ENCODE measurements at places on chromosomes 5 and 9. TPM values are rescaled to one million over a fixed set of nuclear protein-coding genes. Genes with fewer than 3 reads are reported as not detected.

The HK3 gene
- 18.7 TPM for total RNA-seq

The HACD4 gene
- total RNA-seq, result 0.60 TPM

The PCDHGB5 gene
- 11.6 TPM for total RNA-seq

The ALDH7A1 gene
- total RNA-seq, result 45.4 TPM

The PCDHB15 gene
- total RNA-seq, result 5.8 TPM

The FGF1 gene
- total RNA-seq, result 61.8 TPM

The TMEM203 gene
- 41.7 TPM for total RNA-seq

The ADAMTS13 gene
- 3.9 TPM for total RNA-seq

GRCh38 chr5:147949711-147950573 is 43.6 kb upstream of the C5orf46 start:
- no peak for DNase-seq

GRCh38 chr5:53991942-53992341 is 318.4 kb downstream of the ARL15 start:
- DNase-seq, result no peak

- no peak for DNase-seq
These were observed 249.9 kb upstream of the WWC1 start for GRCh38 chr5:168041583-168041982.

GRCh38 chr9:1100201-1100600 is 50.0 kb downstream of the DMRT2 start:
- DNase-seq, result no peak

DNA sequence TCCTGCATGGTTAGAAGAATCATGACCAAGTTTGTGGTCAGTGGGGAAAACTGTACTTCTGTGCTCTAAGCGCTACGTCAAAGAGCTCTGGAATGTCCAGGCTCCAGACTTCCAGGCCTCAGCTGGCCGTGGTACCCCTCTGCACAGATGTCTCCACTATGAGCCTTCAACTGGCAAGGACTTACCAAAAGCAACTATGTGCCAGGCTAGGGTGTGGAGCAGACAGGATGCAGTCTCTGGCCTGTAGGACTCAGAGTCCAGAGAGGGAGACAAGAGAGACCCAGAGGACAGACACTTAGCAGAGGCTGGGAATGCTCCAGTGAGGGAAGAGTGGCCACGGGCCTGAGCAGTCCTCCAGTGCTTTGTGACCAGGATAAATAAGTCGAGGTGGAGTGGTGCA is 31.0 kb upstream of the TCF7 start:
- DNase-seq, result no peak

DNA sequence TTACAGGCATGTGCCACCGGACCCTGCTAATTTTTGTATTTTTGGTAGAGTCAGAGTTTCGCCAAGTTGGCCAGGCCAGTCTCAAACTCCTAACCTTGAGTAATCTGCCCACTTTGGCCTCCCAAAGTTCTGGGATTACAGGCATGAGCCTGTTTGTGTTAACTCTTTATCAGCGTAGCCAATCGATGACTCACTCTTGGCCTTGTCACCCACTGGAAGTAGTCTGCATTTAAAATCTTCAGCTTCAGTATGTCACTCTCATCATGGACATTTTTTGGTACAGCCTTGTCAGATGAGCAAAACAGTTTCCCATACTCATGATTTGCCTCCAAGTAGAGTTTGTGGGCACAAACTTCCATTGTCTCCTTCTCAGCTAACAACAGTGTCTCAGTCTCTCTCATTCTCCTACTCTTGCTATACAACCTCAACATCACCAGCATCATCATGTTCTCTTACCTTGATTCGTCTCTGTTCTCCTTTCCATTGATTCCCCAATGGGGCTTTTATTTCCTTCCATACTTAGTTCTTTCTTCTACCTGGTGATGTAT is 22.5 kb downstream of the MUSK start:
- DNase-seq, result no peak

DNA sequence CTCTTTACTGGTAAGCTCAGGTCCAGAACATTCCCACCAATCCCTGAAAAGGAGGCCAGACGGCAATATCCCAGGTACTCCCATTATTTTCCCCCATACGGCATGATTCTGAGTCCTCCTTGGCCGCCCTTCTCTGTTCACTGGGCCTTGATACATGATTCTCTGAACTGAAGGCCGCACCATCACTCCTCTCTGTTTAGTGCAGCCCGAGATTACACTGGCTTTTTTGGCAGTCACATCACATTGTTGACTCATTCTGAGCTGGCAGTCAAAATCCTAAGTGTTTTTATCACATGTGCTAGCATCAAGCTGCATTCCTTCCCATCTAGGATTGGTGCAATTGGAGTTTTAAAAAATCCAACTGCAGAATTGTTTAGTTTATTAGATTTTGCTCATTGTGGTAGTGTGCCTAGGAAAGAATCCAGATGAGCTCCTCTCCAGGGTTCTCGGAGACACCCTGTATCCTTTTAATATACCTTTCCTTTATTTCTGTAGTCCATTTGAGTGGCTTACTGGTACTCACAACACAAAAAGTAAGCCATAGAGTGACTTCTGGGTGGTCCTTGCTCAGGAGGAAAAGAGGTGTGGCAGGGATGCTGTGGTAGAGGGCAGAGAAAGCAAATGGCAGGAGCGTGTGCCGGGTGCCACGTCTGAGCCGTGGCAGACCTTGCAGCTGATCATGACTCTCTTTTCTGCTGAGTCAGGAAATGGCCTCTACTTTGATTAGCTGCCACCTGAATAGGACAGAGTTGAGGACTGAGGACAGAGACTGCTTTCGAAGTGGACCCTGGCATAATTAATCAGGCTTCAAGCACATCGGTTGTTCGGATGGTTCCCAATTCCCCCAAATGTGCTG is 121.1 kb upstream of the IL12B start:
- DNase-seq, result no peak

DNA sequence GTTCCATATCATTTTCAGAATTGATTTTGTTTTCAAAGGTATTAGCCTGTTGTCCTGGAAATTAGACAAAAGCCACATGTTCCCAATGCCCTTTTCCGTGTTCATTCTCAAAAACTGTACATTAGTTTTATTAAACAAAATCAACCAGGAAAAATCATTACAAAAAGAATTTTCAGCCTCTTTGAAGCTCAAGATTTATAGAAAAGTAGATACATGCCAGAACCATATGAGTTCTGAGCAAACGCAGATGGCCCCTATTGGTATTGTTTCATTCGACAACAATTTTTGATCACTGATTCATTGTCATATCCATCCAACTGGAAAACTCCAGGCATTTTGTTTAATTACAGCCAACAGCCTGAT is 148.5 kb upstream of the GRAMD2B start:
- DNase-seq, result no peak

DNA sequence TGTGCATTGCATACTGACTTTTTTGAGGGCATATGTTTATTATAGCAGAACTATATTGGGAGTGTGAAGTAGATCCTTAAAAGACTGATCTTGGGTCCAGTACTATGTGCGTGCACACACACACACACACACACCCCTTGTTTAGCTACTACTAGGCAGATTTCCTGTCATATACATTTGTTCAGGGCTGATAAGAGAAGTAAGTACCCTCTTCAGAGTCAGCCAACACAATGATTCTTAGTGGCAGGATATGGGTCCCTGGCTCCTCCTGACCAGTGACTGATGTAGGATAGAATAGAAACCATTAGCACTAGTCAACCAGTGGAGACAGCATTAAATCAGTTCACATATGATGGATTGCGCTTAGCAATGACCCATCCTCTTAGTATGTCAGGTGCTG is 76.2 kb upstream of the MIER3 start:
- DNase-seq, result no peak

DNA sequence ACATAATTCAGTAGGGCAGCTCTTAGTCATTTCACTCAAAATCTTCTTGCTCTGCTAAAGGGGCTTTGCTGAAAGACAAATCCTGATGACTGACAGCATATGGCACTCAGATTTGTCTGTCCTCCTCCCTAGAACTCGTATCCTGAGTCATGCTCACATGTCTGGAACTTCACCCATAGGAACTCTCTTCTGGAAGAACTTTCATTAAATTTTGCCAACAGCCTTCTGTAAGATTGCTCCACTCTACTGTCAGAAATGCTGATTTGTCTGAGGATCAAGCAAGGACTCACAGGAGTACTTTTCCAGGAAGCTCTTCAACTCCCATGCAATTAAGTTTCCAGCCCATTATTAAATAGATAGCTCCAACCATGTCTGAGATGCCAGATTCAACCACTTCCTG is 59.8 kb upstream of the SNX2 start:
- no peak for DNase-seq

DNA sequence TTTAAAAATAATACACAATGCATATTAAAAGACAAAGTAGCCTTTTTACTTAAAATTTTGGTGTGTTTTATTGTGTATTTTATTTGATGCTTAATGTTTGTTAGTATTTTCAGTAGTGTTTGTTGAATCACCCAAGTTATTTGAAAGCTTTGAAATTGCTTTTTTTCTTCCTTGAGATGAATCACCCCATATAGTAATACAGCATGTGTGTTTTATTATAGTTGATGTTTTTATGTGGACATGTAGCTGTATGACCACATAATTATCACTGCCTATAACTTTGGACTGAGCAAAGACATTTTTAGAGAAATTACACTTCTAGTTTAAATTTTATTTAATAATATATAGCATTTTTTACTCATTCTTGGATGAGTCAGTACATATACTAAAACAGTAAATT is 18.0 kb downstream of the FAM174A start:
- DNase-seq, result no peak
